ENCODE measurements at places on chromosomes 16 and 17.

GRCh38 chr17:75063626-75064025, 16.6 kb downstream of the KCTD2 start:
- no peak for DNase-seq

DNA sequence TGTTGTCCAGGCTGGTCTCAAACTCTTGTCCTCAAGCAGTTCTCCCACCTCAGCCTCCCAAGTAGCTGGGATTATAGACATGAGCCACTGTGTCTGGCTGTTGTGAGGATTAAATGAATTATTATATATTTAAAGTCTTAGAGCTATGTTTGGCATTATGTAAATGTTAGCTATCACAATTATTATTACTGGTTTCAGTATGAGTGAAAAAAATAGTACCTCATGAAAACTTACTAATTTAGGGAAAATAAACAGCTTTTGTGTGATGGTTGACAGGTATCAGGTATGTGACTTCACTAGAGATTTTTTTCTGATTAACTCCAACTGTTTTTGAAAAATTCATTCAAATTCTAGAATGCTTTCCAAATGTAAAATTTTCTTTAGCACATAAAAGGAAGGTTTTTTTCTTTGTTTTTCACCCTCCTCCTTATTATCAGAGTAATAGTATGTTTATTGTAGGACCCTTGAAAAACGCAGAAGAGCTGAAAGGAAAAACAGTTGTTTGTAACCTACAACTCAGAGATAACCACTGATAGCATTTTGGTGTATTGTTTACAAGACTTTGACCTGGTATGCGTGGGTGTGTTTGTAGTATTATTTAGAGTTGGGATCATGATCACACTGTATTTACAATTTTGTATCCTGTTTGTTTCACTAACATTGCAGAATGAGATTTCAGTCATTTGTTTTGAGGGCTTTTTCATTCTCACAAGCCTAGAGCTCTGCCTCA, 13.2 kb downstream of the NLK start:
- no peak for DNase-seq

DNA sequence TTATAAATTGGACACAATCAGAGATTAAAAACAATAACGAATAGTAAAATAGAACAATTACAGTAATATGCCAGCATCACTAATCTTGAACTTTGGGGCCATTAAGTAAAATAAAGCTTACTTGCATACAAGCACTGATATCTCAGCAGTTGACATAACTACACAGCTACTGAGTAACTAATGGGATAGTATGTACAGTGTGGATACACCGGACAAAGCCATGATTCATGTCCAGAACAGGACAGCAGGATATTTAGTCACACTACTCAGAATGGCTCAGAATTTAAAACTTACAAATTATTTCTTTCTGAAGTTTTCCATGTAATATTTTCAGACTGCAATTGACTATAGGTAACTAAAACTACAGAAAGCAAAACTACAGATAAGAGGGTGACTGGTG, 427.5 kb downstream of the CDH13 start:
- no peak for DNase-seq

GRCh38 chr16:17069681-17070080, 401.1 kb downstream of the XYLT1 start:
- DNase-seq: no peak

- DNase-seq: no peak
Observed at GRCh38 chr16:1081734-1082265, 9.3 kb downstream of the SSTR5 start.

DNA sequence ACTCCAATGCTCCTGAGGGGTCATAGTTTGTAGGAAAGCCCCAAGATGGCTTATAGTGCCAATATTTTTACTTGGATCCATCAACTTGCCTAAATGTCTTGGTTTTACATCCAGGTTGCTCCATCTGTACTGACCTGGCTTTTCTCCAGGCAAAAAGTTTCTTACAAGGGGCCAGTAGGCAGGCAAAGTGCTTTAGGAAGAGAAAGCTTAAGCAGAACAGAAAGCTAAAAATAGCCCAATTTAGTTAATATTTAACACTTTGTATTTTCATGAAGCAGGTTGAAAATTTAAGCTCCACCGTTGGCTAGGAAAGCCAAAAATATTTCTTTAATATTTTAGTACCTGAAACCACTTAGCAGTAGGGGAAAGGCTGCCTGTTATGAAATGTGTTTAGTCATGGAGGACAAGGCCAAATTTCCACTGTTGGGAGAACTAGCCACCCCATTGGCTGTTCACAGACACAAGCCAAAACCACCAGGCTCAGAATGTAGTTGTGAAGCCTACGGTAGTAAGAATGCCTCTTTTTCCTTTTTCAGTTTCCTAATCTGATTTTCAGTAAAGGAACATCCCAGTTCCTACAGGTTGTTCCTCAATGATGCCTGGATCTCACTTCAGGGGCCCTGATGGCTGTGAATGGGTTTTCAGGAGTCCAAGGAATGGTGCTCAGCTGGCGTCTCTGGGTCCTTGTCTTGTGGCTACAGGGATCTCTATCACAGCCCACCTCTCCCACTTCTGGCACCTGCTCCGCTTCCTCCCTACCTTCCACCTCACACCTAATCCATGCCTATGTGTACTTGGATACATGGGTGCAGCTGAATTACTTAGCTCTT, 324.8 kb downstream of the PMP22 start:
- DNase-seq: no peak

- no peak for DNase-seq
Observed at GRCh38 chr17:4934173-4934979, 2.3 kb downstream of the GP1BA start.

DNA sequence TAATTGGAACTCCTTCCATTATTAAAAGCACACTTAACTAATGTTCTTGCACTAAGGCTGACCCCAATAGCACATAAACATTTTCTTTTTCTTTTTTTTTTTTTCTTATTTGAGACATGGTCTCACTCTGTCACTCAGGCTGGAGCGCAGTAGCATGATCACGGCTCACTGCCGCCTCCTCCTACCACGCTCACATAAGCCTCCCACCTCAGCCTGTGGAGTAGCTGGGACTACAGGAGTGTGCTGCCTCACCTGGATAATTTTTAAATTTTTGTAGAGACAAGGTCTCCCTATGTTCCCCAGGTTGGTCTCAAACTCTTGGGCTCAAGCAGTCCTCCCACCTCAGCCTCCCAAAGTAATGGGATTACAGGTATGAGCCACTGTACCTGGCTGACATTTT, 1.2 kb upstream of the ZNF652 start:
- no peak for DNase-seq

DNA sequence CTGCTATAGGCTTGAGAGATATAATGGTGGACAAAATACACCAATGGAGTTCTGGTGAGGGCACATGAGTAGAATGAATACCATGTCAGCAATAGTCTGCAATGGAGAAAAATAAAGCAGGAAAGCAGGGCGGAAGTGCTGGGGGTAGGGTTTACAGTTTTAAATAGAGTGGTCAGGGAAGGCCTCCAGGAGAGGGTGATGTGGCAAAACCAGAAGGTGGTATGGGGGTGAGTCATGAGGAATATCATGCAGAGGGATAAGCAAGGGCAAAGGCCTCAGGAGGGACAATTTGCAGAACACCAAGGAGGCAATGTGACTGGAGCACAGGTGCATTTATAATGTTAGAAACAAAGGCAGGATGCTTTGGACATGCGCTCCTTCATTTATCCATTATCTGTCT, 102.0 kb downstream of the ITFG1 start:
- no peak for DNase-seq

DNA sequence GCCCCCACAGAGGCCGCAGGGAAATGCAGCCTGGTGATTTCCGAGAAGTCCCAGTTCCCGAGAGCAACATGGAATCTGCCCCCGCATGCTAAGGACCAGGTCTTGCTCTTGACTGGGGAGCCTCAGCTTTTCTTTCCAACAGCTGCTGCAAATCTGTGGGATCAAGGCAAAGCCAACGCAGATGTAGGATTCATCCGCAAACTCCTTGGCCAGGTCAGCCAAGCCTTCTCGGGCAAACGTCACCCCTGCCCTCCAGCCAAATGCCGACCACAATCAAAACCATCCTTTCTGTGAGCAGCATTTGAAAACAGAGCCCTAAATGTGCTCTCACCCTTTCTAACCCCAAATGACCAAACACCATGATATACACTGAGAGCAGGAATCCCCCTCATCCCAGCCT, 54.0 kb downstream of the MRM3 start:
- no peak for DNase-seq

DNA sequence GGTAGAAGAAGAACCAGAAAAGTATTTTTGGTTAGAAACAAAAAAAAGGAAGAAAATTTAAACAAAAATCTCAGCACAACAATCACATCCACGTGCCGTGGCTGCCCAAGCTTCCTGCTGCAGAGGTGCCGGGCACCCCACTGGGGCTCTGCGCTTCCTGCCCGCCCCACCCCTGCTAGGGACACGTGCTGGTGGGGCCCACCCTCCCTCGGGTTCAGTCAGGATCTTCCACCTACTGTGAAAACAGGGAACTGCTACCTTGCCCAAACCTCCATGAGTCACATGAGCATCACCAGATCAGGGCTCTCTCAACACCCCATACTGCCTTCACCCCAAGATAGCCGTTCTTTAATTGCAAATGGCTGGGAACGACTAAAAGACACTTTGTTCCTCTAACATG, 24.4 kb upstream of the CYTH1 start:
- no peak for DNase-seq

DNA sequence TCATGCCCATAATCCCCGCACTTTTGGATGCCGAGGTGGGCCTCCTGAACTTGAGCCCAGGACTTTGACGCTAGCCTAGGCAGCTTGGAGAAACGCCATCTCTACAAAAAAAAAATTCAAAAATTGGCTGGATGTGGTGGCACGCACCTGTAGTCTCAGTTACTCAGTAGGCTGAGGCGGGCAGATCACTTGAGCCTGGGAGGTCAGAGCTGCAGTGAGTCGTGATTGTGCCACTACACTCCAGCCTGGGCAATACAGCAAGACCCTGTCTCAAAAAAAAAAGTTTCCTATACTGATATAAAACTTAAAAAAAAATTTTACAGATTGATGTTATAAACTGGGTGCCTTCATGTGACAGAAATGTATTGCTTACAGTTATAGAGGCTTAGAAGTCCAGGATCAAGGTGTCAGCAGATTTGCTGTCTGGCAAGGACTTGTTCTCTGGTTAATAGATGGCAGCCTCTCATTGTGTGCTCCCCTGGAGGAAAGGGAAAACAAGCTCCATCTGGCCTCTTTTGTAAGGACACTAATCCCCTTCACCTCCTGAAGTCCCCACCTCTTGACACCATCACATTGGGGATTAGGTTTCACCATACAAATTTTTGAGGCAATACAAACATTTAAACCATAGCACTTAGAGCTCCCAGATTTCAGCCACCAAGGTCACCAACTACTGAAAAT, 8.5 kb upstream of the CES3 start:
- DNase-seq: no peak

- DNase-seq: no peak
Observed at GRCh38 chr17:63514477-63514876, 8.7 kb upstream of the KCNH6 start.

- no peak for DNase-seq
Observed at GRCh38 chr17:81424151-81425017, 29.1 kb downstream of the BAHCC1 start.

DNA sequence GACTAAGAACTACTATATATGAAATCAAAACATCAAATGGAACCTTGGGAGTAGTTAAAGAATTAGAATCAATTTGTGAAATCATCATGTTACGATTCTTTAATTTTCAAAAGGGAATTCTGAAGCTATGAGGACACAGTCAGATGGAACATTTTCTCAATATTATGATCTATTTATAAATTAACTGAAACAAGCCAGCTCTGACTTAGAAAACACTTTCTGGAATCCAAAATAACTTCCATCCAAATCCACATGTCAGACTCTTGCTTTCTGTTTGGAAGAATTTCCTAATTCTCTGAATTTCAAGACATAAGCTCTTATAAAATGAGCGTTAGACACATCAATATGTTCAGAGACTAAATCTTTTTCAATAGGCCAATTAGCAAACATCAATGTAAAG, 737.7 kb upstream of the SOX9 start:
- DNase-seq: no peak

DNA sequence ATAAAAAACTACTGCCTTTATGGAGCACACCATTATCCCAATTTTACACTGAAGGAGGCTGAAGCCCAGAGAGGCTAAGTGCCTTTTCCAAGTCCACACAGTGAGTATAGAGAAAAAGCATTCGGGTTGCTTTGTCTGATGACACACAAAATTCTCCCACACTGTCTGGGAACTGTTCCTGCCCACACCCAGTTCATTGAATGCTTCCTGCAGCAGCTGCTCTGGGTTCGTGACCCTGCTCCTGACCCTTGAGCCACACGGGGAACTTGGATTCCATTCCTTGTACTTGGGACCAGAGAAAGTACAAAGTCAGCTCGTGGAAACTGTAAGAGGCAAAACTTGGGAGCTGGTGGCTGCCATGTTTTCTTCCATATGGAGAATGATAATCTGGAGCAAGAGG, 57.9 kb downstream of the AKAP1 start:
- no peak for DNase-seq

GRCh38 chr16:6279286-6279685, 1053.4 kb upstream of the RBFOX1 start:
- no peak for DNase-seq

DNA sequence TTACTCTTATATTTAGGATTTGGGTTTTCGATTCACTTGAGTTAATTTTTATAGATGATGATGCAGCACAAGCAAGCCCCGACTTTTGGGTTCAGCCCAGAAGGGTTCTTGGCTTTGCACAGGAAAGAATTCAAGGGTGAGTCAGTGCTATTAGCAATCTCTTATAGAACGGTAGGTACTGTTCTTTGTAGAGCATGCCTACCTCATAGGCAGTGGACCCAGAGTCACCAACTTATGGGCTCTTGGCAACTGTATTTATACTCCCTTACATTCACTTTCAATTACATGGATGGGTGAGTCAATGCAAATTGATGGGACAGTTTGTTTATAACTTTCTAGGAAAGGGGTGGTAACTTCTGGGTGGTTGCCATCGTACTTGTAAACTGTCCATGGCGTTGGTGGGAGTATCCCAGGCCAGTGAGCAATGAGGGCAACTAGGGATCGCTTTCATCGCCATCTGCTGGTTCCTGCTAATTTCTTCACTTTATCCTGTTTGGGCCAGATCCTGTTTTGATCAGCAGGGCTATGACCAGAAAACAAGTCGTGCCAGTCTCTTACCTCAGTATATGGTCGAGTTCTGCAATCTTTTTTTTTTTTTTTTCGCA, 362.6 kb downstream of the CNTNAP4 start:
- DNase-seq: no peak

DNA sequence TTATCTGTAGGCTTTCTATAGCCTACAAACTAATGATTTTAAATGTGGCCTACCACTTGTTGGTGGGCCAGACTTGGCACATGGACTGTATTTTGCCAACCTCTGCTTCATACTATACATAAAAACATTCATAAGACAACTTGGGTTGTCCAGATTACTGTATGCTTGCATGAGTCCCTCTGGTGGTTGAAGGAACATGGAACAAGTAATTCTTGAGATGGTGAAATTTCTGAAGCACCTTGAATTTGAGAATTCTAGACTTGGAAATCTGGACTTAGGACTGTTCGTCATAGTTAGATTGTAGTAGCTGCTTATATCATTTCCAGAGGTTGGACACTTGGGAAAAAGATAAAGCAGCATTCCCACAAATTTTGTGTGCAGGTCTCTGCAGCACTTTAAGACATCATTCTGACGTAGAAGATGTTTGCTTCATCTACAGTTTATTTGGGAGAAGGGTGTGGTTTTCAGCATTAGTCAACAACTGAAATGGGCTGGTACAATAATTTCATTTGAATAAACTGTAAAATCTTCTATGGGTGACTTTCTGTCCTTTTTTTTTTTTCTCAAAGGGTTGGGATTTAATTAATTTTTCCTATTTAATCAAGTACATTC, 31.2 kb downstream of the NFATC3 start:
- no peak for DNase-seq

GRCh38 chr17:59572301-59572924, 7.0 kb downstream of the DHX40 start:
- DNase-seq: no peak

GRCh38 chr17:41792845-41793783, 6.6 kb upstream of the JUP start:
- DNase-seq: no peak

Measured in stimulated activated CD4-positive, alpha-beta T cell treated with anti-CD3 and anti-CD28 coated beads, Interleukin-2, amount 100 ng/mL, for 48 hours (primary cell).